ENCODE measurements at places on chromosomes 6 and 20.

DNA sequence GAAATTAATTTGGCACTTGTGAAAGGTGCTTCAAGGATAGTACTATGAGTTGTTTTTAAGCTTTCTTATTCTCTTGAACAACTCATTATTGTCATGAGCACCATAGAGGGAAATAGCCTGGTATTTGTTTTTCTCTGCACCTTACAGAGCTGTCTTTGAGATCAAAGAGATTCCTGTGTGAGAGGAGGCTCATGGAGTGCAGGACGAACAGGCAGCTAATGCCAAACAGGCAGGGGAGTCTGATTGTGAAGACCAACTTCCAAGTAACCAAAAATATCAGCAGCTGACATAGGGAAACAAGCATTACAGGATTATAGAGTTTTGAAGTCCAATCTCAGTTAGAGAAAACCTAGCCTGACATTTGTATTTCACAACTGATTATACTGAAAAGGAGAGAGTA is 110.6 kb upstream of the TENT5A start:
- no peak for DNase-seq

- no peak for DNase-seq
Measured at GRCh38 chr6:168626046-168626602, 185.1 kb downstream of the SMOC2 start.

GRCh38 chr20:62820208-62820961 is 3.5 kb downstream of the COL9A3 start:
- no peak for DNase-seq

DNA sequence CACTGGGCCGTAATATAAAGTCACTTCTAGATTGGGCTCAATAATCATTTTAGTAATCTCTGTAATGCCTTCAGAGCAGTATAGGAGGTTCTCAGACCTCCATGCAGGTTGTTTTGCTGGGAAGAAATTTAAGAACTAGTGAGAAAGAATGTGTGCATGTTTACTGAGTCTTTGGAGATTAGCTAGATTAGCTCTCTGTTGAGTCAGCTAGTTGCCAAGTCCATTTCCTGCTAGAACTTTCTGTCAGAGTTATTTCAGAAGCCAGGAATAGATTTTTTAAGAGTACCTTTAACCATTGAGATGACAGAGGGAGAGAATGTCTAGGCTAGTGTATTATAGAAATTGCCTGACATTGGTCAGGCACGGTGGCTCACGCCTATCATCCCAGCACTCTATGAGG is 33.3 kb downstream of the ORC3 start:
- no peak for DNase-seq

GRCh38 chr6:34246249-34246562 is 2.6 kb downstream of the SMIM29 start:
- DNase-seq = no peak

DNA sequence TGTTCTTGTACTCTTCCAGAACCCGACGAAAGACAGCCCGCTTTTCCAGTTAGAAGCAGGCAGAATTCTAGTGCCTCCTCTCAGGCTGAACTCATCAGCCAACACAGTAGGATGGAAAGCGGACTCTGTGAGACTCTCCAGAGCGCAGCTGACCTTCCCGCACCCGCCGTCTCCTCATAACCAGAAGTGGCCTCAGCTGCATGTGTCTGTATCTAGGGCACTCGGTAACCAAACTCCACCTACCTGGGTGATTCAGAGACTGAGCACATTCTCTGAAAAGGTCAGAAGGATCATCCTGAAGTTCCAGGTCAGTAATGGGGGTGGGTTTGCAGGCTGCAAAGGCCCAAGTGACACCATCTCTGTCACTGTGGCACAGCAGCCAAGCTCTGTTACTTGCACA is 66.7 kb upstream of the NFATC2 start:
- no peak for DNase-seq

DNA sequence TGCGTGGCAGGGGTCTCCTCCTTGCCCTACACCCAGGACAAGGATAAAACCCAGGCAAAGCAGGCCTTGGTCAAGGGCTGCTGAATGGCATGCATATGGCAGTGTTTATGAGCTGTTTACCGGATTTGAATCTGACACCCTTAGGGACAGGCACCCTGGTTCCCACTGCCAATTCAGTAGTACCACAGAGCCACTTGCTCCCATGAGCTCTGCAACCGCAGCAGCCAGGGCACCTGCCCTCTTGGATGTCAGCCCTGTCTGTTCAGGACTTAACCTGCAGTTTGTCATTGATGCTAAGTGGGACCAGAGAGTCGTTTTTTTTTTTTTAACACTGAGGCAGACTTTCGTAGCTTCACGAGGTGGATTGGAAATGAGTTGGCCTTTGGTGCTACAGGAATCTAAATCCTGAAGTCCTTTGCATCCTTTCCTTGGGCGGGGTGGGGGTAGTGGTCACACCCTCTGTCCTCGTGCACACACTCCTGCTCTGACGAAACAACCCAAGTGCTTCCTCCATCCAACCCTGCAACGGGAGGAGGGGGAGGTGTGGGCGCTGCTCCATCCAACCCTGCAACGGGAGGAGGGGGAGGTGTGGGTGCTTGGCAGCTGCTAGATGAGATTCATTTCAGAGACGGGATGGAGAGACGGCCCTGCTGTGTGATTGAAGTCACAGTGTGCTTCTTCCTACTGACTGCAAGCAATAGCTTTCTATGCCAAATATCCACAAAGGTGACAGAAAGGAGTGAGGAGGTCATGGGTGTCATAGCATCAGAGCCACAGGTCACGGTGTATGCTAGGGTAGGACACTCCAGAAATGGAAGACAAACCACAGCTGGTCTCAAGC is 166.5 kb downstream of the SMOC2 start:
- no peak for DNase-seq

GRCh38 chr6:35506536-35506935 is 6.2 kb downstream of the TULP1 start:
- no peak for DNase-seq

DNA sequence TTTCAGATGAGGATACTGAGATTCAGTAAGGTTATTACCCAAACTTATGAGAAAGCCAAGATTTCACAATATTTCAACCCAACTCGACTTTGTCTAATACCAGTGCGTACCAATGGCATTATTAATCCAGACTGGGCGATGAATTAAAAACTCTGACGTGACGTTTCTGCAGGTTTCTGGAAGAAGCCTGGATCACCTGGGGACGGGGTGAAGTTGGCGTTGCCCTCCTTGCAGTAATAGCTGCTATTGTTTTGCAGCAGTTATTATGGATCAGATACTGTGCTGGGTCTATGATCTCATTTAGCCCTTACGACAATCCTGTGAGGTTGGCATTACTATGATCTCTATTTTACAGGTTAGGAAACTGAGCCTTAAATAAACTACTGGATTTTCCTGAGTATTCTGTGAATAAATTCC is 569 bp upstream of the CDC5L start:
- DNase-seq = peak; percentile 5

GRCh38 chr6:100886076-100886475 is 4.9 kb upstream of the ASCC3 start:
- DNase-seq = no peak

- DNase-seq = no peak
Measured at GRCh38 chr6:137039010-137039409, 5.8 kb downstream of the IL20RA start.

DNA sequence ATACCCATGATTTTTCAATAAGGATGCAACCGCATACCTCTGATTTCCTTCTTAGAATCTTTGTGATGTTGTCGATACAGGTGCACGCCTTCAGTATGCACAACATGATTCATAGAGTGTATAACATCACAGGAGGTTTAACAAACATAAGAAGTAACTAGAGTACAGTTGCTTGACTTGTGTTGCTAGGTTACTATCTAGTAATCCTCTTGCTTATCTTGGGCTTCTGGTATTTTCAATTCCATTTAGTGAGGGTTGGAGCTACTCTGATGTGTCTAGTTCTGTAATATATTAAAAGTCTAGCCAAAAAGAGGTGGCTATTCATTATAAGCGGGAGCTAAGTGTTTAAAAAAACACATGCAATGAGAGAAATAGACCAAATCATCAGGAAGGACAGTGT is 85.5 kb upstream of the TENT5A start:
- no peak for DNase-seq

DNA sequence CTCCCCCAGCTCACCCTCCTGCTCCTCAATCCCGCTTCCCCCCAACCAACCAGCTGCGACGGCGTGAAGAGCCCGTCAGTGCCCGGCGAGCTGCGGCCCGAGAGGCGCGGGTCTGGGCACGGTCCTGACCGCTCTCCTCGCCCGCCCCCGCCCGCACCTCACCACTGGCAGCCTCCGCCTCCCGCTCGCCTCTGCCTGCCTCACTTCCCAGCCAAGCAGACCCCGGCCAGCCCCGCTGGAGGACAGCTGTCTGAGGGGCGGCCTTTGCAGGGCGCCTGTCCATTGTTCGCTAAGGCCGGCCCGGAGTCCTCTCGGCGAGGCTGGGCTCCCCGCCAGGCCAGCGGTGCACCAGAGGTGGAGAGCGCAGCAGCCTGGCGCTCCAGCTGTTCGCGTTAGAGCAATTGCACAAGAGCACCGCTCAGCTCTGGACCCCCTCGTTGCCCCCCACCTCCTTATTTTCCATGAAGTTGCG is 1.3 kb downstream of the SOBP start:
- no peak for DNase-seq

GRCh38 chr6:13355043-13355945 is 27.0 kb upstream of the TBC1D7 start:
- DNase-seq = peak; percentile 28

DNA sequence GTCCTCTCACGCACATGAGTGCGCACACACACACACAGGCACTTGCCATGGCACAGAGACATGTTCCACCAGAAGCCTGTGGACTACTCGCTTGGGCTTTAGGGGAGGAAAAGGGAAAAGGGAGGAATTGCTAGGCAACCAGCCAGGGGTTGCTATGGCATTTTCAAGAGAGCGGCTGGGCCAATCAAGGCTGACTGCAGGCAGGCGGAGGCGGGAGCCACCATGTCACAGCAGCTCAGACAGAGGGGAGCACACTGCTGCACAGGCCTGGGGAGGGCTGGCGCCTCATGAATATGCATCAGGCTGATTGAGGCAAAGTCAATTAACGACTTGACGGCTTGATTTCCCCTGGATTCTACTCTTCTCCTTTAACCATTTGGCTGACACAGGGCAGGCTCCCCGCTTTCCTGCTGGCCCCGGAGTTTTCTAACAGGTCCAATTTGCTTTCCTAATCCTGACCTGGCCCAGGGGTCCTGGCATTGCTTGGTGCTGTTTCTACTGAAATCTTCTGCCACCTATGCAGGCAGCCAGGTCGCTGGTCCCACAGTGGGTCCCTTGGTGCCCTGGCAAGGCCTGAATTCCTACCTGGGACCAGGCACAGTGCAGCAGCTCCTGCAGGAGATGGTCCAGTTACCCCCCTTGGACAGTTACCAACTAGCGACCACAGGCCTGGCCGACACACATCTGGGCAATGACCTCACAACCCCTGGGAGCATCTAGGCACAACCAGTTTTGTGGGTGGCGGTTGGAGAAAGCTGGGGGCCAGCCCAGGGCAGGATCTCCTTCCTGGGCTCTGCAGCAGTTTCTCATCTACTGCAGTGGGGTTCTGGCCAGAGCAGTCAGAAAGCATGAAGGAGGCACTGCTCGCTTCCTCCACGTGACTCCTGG is 52.1 kb downstream of the YTHDF1 start:
- DNase-seq = no peak

- peak; percentile 27 for DNase-seq
Measured at GRCh38 chr6:144284783-144285547, at the start of gene UTRN. TSS of gene UTRN (plus strand) at chr6:144285335. CDS start at chr6:144291829, 6,494 bp downstream.

DNA sequence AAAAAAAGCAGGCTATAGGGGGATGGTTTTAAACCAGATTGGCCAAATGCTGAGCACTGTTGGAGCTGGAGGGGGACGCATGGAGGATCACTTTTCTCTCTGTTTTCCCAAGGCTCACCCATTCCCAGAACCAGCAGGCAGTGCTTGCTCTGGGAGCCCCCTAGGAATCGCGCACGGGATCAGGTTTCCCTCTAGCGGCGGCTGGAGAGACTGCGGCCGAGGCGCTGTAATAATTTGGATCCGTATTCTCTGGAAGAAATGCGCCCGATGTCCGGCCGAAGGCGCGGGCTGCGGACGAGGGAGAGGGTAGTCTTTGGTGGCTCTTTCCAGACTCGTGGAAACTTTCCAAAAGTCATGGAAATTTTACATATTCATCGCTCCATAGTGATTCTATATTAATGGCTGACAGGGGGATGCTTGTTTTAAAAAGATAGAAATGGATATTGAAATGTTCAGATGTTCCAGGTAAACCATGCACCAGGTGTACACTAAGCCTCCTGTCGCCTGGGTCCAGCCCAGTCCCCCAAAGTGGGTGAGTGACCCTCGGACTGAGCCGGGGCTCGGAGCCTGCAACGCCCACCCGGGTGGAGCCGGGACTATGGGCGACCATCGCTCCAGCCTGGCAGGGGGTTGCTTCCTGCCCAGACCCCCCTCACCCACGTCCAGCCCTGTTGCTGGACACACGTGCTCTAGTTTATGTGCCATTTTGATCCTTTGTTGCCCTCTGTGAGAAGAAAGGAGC is 78.7 kb upstream of the PHACTR3 start:
- DNase-seq = peak; percentile 14

DNA sequence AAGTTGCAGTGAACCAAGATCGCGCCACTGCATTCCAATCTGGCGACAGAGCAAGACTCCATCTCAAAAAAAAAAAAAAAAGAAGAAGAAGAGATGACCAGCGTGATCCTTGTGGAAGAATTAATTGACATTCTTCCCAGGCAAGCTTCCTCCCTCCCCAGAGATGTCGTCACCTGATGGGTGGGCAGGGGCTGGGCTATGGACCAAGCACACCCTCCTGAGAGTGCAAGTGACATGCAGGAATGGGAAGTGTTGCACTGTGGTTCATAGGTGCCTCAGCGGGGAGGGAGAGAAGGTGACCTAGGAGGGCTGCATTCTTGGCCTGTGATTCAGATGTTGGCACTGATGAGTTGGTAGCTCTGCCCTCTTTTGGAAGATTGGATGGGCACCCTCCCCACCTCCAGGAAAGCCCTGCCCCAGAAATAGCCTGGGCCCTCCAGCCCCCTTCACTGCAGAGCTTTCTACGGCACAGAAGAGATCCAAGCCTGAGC is 37.8 kb downstream of the TAF8 start:
- DNase-seq = no peak

- DNase-seq = no peak
Measured at GRCh38 chr6:12162213-12162612, 127.9 kb upstream of the EDN1 start.

All from CD4-positive, alpha-beta T cell treated with Interleukin-15 for 4 hours (primary cell).